8988T (cell line): ENCODE measurements at places on chromosomes 1 and 21.

GRCh38 chr1:159829273-159829634 lies 2.6 kb downstream of the SLAMF8 start:
- DNase-seq, result peak; percentile 40

- DNase-seq, result no peak
Measured at GRCh38 chr1:207854001-207854400, 56.9 kb downstream of the CD34 start.

GRCh38 chr1:154998201-154998780 lies 4.3 kb upstream of the ZBTB7B start:
- DNase-seq, result no peak

DNA sequence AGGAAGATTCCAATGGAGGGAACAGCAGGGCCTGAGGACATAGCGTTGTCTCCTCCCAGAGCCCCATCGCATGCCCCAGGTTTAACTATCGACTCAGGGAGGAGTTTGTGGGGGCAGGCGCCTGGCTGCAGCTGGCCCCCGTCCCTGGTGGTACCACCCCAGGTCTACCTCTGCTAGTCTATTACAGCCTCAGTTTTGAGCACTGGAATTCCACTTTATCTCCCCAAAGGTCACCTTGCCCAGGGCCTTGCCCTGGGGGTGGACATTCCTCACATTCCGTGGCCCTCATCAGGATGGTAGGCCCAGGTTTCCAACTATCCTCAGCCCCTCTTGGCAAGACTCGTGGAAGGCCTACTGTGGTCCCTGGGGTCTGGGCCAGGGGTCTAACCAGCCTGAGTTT lies 65.4 kb upstream of the SSBP3 start:
- no peak for DNase-seq

DNA sequence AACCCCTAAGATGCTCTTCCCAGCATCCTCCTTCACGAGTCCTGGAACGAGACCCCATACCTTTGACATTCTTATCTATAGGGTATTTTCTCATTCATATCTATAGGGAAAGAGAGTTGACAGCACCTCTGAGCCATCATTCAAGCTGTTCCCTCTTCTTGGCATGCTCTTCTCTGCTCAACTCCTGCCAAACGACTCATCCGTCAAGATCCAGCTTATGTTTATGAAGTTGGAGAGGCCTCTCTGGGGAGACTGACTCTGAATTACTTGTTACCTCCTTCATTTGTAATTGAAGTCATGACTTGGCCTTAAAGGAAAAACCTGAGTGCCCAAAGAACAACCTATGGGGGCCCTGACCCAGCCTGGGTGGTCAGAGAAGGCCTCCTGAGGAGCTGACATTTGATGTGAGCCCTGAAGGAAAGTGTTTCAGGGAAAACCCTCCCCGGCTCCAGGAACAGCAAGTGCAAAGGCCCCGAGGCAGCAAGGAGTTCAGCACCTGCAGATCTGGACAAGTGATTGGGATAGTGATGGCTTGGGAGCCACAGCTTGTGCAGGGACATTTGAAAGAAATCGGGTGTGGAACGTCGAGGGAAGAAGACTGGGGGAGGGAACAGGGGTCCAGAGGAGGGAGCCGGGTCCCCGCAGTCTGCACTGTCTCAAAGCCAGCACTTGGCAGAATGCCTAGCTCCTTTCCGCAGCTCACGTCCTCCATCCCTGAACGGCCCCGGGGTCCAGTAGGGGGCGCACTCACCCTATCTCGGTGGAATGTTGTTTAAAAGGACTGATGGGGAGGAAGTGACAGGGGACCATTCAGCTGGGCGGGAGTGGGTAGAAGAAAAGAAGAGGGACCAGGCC lies 14.0 kb upstream of the CDA start:
- peak; percentile 64 for DNase-seq

GRCh38 chr21:38788275-38788905 lies 17.3 kb upstream of the ETS2 start:
- DNase-seq, result no peak

GRCh38 chr1:231663211-231663792 lies 36.7 kb downstream of the DISC1 start:
- DNase-seq, result no peak
